ENCODE measurements at places on chromosomes 13 and 19. TPM values are rescaled to one million over a fixed set of nuclear protein-coding genes. Genes with fewer than 3 reads are reported as not detected.

The NLRP7 gene
- total RNA-seq: not detected

The POU2F2 gene
- total RNA-seq: 3.2 TPM

The SCEL gene
- total RNA-seq: not detected

The DZIP1 gene
- total RNA-seq: 33.9 TPM

The ADM5 gene
- 4.4 TPM for total RNA-seq

The TEX26 gene
- total RNA-seq: not detected

The KLK14 gene
- total RNA-seq: not detected

The RAB11B gene
- total RNA-seq: 92.2 TPM

The PLIN4 gene
- not detected for total RNA-seq

The SAE1 gene
- total RNA-seq: 219 TPM

The OSCAR gene
- not detected for total RNA-seq

The GAMT gene
- total RNA-seq: 20.0 TPM

The ZNF99 gene
- total RNA-seq: not detected

The OR7C1 gene
- not detected for total RNA-seq

The ZSCAN5C gene
- not detected for total RNA-seq

The THSD1 gene
- total RNA-seq: 25.2 TPM

The SAMD4B gene
- 82.1 TPM for total RNA-seq

The IL12RB1 gene
- total RNA-seq: not detected

The PPM1N gene
- 0.81 TPM for total RNA-seq

The CLEC11A gene
- 13.3 TPM for total RNA-seq

The ZNF649 gene
- total RNA-seq: 8.6 TPM

The LRRC25 gene
- not detected for total RNA-seq

The TTYH1 gene
- not detected for total RNA-seq

The OR7D2 gene
- total RNA-seq: not detected

The MYADM gene
- 133 TPM for total RNA-seq

The MTUS2 gene
- total RNA-seq: 0.05 TPM

The ALG11 gene
- total RNA-seq: 31.0 TPM

The DKKL1 gene
- total RNA-seq: not detected

The CFAP97D2 gene
- total RNA-seq: not detected

The LINGO3 gene
- total RNA-seq: not detected

The GFY gene
- not detected for total RNA-seq

The RNF113B gene
- not detected for total RNA-seq

The CLC gene
- not detected for total RNA-seq

The LCP1 gene
- total RNA-seq: 0.38 TPM

The MAST1 gene
- total RNA-seq: 0.13 TPM

The MYO9B gene
- total RNA-seq: 119 TPM

The MYH14 gene
- 0.13 TPM for total RNA-seq

The AP2S1 gene
- 313 TPM for total RNA-seq

The HSD11B1L gene
- 5.0 TPM for total RNA-seq

The METTL21C gene
- total RNA-seq: not detected

The NCAN gene
- total RNA-seq: not detected

The ZNF530 gene
- total RNA-seq: 4.0 TPM

The FSD1 gene
- 26.0 TPM for total RNA-seq

The LGALS16 gene
- total RNA-seq: not detected

The UBE2L5 gene
- total RNA-seq: not detected

The GJB6 gene
- not detected for total RNA-seq

The CYP2A7 gene
- total RNA-seq: not detected
